ENCODE measurements at places on chromosomes 3 and 15.
A peak's percentile ranks its signal among the peaks of the same experiment; 100 is the strongest.

- DNase-seq, result peak; percentile 9
Measured at GRCh38 chr3:139934613-139935015, 371 bp upstream of the CLSTN2 start.

DNA sequence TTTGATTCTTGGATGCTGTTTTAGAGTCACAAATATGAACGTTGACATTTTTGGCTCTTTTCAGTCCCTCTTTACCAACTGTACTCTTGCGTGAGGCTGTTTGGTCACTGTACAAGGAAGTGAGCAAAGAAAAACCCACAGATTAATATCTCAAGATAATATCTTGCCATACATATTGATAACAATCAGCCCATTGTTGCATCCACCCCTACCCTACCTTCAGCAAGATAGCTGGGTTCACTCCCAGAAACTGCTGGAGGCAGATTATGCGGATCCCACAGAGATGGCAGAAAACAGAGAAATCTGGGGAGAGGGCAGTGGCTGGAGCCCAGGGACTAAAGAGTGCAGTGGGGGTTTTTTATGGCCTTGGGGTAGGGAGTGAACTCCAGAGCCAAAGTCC lies 29.9 kb upstream of the MFSD1 start:
- DNase-seq, result no peak

DNA sequence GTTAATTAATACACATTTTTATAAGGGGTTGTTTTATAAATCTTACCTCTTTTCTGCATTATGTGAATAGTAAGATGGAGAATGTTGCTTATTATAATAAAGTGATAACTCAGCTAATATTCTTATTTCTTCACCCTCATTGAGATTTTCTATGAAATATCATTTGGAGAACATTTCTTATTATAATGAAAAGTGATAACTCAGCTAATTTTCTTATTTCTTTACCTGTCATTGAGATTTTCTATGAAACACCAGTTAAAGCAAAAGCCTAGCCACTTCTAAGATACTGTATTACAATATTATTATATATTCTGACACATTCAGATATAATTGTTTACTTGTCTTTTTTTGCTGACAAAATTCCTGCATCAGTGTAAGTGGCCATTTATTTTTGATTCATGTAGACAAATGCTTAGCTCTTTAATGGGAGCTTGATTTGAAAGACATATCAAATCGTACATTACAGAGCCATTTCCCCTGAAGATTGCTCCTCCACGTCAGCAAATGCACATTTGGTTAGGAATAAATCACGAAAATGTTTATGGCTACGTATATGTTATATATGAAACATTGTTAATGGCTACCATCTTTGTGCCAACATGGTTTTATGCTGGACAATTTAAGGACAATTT lies 427.5 kb downstream of the CHL1 start:
- DNase-seq, result no peak

DNA sequence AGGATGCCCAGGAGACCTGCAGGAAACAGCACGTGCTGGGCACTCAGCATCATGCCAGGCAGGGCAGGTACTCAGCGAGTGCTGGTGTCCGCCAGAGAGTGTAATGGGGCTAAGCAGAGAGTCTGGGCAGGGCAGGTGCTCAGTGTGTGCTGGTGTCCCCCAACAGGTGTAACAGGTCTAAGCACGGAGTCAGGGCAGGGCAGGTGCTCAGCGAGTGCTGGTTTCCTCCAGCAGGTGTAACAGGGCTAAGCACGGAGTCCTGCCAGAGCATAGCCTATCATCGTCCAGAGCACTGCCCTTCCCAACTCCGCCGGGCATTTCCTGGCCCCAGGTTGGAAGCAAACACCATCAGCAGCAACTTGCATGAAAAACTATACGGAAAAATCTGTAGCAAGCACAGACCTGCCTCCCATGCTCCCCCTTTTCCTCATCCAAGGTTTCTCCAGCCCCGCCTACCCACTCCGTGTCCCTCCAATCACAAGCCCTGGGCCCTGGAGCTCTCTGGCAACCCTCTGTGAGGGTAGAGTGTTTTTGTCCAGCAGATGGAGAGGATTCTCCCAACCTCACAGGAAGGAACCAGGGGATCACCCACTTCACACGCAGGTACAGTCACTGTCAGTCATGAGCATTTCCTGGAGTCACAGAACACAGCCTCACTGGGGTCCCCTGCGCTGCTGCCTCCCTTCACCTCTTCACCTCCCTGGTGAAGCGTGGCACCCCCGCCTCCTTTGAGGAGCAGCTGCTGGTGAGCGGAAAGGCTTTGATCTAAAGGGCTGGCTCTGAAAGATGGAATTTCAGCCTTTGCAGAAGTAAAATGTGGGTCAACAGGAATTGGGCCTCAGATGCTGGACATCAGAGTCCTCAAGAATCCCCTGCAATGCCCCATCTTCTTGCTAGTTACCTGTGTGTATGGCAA lies 302.5 kb downstream of the OCA2 start:
- no peak for DNase-seq

DNA sequence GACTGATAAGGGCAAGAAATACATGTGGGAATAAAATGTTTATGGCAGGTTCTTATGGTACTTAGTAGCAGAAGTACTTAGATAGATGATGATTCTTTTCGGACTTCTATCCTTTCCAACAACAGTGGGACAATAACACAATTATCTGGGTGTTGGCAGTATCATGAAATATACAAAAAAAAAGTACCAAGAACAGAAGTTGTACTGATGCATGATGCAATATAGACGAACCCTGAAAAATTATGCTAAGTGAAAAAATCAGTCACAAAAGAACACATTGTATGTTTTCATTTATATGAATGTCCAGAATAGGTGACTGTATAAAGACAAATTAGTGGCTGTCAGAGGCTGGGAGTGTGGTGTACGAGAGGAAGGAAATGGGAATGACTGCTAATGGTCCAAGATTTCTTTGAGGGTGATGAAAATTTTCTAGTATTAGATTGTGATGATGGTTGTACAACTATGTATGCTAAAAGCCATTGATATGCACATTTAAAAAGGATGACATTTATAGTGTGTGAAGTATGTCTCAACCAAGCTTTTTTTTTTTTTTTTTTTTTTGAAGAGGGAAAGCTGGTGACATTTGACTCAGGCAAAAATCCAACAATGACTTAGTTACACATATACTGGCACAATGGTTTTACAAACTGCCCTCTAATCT lies 20.0 kb downstream of the PDE12 start:
- DNase-seq, result no peak

GRCh38 chr15:25719101-25719985 lies 143.8 kb downstream of the ATP10A start:
- no peak for DNase-seq

GRCh38 chr15:91055548-91056331 lies 33.3 kb upstream of the VPS33B start:
- DNase-seq, result peak; percentile 55

GRCh38 chr15:38631119-38632075 lies 66.8 kb upstream of the RASGRP1 start:
- no peak for DNase-seq

GRCh38 chr3:153961494-153961893 lies 159.7 kb upstream of the ARHGEF26 start:
- DNase-seq, result no peak

GRCh38 chr3:72594615-72595215 lies 253.5 kb downstream of the SHQ1 start:
- DNase-seq, result no peak

- DNase-seq, result no peak
Measured at GRCh38 chr15:90436952-90437351, 48.9 kb downstream of the IQGAP1 start.

GRCh38 chr3:123186695-123187094 lies 15.0 kb upstream of the SEC22A start:
- DNase-seq, result no peak

- no peak for DNase-seq
Measured at GRCh38 chr3:190076601-190077394, 43.9 kb downstream of the P3H2 start.

Data from RPMI8226 (cell line).